ENCODE measurements at places on chromosomes 3 and 15. TPM values are rescaled to one million over a fixed set of nuclear protein-coding genes. Genes with fewer than 3 reads are reported as not detected.

GRCh38 chr3:100089812-100090668, 24.3 kb downstream of the FILIP1L start:
- DNase-seq = no peak

DNA sequence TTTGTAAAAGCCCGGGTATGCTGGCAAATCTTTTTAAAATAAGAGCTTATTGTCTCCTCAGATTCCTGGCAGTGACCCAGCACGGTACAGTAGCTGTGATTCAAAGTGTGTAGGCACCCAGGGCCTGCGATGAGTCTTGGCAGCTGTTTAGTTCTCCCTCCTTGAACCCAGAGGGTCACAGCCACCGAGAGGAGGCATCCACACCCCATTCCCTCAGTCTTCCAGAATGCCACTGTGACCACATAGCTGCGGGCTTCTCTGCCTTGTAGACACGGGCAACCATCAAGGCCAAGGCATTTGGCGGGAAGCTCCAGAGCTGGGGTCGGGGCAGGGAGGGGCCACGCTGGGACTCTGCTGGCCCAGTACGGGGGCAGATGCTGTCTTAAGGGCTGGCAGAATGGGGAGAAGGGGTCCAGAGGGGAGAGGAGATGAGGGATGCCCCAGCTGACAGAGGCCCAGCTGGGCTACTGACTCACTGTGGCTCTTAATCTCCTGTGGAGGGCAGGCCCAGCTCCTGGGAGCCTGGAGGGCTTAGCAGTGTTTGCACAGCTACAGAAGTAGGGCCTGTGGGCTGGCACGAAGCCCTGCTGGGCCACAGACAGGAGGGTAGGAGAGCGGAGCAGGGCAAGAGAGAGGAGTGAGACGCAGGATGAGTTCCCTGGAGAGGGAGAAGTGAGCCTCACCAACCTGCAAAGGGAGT, 68.8 kb upstream of the DLG1 start:
- no peak for DNase-seq

GRCh38 chr15:51629612-51630011, 7.0 kb upstream of the DMXL2 start:
- DNase-seq = no peak

DNA sequence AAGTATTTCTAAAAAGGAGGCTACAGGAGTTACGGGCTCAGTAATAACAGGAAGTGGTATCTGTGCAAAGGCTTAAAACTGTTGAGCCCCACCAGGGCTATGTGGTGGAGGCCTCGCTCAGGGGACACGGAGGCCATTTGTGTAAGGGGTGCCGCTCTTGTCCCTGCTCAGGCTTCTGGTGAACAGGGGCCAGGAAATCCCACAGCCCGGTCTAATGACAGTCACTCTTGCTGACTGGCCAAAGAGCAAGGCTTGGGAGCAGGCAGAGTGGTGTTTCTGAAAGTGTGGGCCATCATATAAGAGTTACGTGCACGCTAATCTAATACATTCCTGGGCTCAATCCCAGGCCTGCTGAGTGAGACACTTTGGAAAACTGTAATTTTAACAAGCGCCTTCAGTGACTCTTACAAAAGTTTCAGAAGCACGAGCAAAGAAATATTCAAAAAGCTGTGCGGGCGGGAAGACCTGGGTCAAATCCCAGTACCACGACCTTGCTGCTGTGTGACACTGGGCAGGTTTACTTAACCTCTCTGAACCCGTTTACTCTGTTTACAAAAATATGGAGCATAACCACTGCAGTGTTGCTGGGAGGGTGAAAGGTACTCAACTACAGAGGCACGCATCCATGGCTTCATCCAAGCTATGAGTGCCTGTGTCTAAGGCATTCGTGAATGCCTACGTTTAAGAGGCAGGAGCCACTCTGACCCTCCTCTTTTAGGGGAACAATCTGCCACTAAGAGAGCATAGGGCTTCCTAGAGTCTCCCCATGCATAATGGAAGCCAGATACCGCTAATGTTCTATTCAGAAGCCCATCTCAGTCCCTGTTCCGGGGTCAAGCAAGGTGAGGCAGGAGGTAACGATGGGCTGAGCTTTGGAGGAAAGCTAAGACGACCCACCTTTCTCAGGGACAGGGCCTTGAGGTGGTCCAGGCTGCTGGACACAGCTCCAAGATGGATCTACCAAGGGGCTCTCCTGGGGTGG, 2.0 kb downstream of the ATP10A start:
- DNase-seq = no peak

DNA sequence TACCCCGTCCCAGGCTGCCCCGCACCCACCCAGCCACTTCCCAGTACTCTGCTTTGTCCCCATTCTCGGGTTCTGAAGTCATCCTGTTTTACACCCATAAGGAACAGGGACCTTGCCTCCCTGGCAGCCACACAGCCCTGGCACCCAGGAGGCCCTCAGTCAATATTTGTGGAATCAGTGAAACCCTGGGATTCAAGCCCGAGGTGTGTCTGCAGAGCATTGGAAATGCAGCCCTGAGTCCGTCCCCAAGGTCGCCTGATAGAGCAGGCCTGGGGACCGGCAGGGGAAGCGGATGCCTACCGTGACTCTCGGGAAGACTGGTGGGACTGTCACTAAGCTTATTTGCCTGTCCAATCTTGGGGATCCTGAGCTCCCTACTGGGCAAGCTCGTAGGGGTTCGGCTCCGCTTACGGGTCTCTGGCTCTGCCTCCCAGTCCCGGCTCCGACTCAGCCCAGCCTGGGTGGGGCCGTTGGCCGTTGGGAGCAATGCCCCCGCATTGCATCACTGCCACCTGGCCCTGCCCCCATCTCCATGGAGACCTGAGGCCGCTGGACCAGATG, 64.4 kb upstream of the TAMM41 start:
- no peak for DNase-seq

- no peak for DNase-seq
These were observed 262.1 kb downstream of the IGSF11 start for GRCh38 chr3:118772547-118773011.

Gene CLDN18
- not detected for total RNA-seq

Gene CHRNA7
- total RNA-seq = 2.3 TPM

DNA sequence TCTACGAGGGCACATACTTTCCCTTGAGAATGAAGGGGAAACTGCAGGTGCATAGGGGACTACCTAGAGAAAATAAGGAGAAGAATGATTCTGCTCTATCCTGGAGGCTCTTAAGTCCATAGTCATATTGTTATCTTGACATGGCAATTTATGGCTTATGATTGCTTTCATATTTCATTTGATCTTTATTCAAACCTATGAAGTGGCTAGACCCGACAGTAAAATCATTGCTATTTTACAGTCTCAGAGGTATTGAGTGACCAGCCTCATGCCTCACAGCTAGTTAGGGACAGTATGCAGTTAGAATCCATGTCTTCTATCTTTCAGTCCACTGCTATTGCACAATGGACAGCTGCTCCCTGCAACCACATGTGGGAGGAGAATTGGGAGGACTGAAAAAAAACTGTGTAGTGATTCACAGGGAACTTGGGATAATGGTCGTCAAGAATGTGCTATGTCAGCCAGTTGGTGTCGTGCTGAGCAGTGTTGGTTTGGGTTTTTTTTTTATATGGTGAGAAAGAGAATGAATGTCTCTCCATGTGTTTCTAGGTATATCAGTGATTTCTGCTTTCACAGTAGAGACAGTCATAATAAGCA, 63.2 kb upstream of the SPPL2A start:
- no peak for DNase-seq

Gene EFCC1
- total RNA-seq = 1.6 TPM

DNA sequence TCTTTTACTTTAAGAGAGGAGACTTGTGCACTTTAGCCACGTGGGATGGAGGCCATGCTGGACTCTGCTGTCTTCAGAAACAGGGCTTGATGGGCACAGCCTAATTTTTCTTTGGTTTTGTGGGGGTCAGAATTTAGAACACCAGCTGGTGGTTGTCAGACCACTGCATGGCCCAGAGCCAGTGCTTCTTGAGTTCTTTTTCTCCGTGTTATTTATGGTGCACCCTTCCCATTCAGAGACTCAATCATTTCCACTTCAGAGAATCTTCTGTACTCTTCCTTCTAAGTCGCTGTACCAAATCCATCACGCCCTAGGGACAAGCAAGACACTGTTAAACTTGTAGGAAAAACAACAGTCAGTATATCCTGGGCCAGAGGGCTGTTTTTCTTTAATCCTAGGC, 20.1 kb downstream of the PRR23A start:
- DNase-seq = no peak
